ENCODE measurements at places on chromosomes 4 and X.
A peak's percentile ranks its signal among the peaks of the same experiment; 100 is the strongest.

GRCh38 chr4:113636877-113637276 lies 124.7 kb downstream of the CAMK2D start:
- no peak for DNase-seq

DNA sequence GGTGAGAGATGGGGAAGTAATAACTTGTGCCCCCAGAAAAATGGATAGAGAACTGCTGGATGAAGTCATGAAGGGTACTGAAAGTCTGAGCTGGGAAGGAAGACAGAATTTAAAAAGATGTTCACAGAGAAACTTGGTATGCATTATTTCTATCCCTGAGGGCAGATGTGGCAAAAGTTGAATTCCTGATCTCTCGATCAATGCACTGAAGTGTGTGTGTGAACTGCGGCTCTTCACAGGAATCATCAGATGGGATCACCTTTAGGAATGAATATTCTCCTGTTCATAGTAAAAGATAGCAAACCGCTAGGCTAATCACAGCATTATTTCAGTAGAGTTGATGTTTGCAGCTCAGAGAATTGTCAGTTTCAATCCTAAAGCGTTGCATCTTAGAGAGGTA lies 86.4 kb downstream of the ELOVL6 start:
- no peak for DNase-seq

GRCh38 chr4:99572527-99573240 lies 1.9 kb upstream of the MTTP start:
- DNase-seq = no peak

- DNase-seq = no peak
Measured at GRCh38 chrX:22760513-22761057, 239.2 kb upstream of the DDX53 start.

GRCh38 chrX:127459790-127460189 lies 592.4 kb downstream of the ACTRT1 start:
- DNase-seq = no peak

GRCh38 chr4:69984030-69984443 lies 11.7 kb upstream of the STATH start:
- no peak for DNase-seq

- peak; percentile 32 for DNase-seq
Measured at GRCh38 chr4:8534129-8534528, 46.1 kb upstream of the GPR78 start.

DNA sequence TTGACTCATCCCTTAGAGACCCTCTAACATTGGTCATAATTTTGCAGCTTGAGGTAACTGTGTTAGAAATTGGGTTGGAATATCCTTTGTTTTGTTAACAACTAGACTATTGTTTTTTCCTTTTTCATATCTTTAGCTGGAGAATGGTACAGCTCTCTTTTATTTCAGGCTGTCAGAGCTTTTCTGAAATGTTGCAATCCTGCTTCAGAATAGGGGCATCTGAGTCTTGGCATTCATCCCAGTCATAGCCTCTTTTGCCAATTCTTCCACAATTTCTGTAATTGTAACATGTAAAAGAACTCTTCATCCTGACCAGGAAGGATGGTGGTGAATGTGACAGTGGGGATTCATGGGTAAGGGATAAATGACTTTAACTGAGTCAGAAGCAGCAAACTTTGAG lies 128.7 kb downstream of the FHIP1A start:
- no peak for DNase-seq

GRCh38 chrX:42491137-42491907 lies 286.6 kb downstream of the PPP1R2C start:
- no peak for DNase-seq

- DNase-seq = peak; percentile 70
Measured at GRCh38 chr4:242121-242848, 63.0 kb downstream of the ZNF732 start.

DNA sequence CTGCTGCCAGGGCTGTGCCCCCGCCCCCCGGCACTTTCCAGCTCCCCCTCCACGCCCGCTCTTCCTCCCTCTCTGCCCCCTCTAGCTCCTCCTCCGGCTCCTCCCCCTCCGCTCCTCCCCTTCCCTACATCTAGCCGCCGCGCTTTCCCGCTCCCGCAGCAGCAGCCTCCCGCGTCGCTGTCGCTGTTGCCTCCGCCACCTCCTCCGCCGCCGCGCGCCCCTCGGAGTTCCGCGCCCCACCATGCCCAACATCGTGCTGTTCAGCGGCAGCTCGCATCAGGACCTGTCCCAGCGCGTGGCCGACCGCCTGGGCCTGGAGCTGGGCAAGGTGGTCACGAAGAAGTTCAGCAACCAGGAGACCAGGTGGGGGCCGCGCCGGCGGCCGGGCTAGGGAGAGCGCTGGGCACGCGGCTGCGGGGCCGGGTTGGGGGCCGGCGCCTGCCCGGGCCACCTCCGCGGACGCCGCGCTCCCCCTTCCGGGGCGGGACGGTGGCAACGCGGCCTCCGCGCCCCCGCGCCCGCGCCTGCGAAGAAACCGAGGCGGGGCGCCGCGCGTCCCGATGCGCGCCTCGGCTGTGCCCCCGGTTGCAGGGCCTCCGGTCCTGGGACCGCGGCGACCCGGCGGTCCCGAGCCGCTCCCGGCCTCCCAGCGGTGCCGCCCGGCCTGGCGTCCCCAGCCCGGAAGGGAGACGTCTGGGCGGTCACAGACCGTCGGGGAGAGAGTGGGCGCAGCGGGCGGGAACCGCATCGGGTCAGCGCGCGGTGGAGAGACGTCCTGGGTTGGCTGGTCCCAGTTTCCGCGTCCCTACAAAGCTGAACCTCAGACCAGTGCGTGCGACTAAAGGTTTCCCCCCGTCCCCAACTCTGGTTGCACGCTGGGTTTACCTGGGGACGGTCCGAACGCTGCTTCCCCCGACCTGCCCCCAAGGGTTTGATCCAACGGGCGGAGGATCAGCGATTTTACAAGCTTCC lies at the start of gene PRPS2:
TSS of gene PRPS2 (plus strand) at position 156 of the 972 bp plus-strand sequence. CDS start at position 242, 86 bp downstream.
- peak; percentile 79 for DNase-seq

DNA sequence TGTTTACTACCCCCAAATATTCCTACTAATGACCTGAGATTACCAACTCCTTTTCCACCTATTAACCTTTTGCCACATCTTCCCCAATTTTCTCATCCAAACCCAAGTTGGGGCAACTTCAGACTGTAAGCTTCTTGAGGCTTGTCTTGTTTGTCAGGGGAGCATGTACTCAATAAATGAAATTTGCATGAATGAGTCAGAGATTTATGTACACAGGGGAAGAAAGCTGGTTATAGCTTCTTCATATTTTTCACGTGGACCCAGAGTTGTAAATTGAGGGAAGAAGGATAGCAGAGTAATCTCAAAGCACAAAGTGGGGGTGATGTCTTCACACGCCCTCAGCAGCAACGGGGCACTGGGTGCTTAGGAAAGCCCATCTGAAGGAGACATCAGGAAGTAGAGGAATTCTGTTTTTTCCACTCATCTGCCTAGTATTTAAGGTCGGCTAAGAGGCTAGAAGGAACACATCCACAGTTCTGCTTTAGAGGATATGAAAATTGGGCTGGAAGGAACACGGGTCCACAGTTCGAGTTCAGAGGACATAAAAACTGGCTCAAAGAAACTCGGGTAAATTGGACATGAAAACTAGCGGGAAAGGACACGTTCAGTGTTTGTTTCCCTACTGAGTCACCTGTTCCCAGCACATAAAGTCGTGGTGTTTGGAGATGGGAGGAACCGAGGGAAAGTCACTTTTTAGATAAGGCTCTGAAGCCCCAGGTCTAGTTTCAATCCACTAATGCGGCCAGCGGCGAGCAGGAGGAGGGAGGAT lies 696 bp upstream of the CA5B start:
- no peak for DNase-seq

DNA sequence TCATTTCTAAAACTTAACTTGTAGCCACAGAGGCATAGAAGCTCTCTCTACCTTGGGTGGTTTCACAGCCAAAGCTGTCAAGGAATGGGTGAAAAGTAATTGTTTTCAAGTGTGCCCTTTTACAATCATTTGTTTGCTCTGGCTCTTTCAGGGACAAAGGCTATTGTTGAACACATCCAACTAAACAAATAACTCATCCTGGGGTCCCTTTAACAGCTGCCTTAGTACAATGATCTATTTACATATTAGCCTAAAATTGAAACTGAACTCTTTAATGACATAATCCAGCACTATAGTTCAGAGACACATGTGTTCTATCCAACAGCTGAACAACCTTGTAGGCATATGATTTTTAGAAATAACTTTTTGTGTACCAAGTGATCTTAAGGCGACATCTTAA lies 3.7 kb downstream of the HHIP start:
- DNase-seq = no peak

GRCh38 chrX:68256990-68257389 lies 176.3 kb downstream of the OPHN1 start:
- DNase-seq = no peak

GRCh38 chr4:25926462-25926861 lies 12.4 kb downstream of the SMIM20 start:
- DNase-seq = no peak

GRCh38 chrX:67289055-67289499 lies 254.7 kb upstream of the AR start:
- no peak for DNase-seq

GRCh38 chr4:173328236-173328901 lies 5.8 kb downstream of the HMGB2 start:
- no peak for DNase-seq

GRCh38 chrX:52353838-52354237 lies 15.0 kb upstream of the XAGE2 start:
- DNase-seq = no peak

DNA sequence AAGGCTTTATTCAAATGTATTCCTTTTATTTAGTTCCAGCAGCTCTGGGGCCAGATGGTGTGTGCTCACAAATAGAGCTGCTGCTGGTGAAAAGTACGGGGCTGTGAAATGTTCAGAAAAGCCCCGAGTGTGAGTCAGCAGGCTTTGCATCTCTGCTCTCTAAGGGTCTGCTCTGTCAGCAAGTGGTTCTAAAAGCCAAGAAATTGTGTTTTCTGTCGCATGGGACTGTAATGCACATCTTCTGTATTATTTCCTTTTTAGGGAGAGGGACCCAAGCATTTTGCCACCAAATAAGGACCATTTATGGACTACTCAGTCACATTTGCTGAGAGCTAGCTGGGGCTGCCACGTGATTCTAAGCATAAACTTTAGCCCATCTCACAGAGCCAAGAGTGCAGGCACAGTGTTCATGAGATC lies 82.9 kb upstream of the NHS start:
- DNase-seq = no peak

- DNase-seq = no peak
Measured at GRCh38 chr4:107213410-107213809, 177.3 kb upstream of the DKK2 start.

- no peak for DNase-seq
Measured at GRCh38 chr4:70863099-70863790, 23.6 kb upstream of the GRSF1 start.
